ENCODE measurements at places on chromosomes 6 and 20. TPM values are rescaled to one million over a fixed set of nuclear protein-coding genes. Genes with fewer than 3 reads are reported as not detected.

The CHD6 gene
- 14.9 TPM for total RNA-seq

The LYRM2 gene
- 12.1 TPM for total RNA-seq

The SEC23B gene
- 66.2 TPM for total RNA-seq

The HLA-A gene
- total RNA-seq, result 1,185 TPM

The LST1 gene
- total RNA-seq, result 0.32 TPM

The CGA gene
- total RNA-seq, result not detected

The NOL7 gene
- 59.7 TPM for total RNA-seq

Measured in bladder microvascular endothelial cell (primary cell).